Suppressor macrophage treated with lipopolysaccharide for 4 hours (primary cell): ENCODE measurements at places on chromosomes 12 and 14.

GRCh38 chr12:66624806-66625205 lies 54.1 kb downstream of the GRIP1 start:
- peak; percentile 13 for DNase-seq

DNA sequence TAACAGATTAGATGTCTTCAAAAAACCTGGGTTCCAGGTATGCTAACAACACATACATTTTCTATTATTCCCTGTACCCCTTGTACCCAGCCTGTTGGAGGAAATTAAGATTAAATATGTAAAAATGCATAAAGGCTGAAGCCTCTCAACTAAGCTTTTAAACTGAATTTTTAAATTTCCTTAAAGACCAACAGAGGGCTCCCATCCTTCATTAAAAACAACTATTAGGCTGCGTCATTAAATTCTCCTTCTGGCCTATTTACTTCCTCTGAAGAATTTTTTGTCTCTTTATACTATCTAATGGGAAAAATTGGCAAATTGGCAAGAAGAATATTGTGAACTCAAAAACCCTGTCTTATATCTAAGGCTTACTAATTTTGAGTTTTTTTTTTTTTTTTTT lies 21.8 kb downstream of the SENP1 start:
- DNase-seq, result no peak

GRCh38 chr12:70383484-70383883 lies 17.4 kb downstream of the KCNMB4 start:
- no peak for DNase-seq

DNA sequence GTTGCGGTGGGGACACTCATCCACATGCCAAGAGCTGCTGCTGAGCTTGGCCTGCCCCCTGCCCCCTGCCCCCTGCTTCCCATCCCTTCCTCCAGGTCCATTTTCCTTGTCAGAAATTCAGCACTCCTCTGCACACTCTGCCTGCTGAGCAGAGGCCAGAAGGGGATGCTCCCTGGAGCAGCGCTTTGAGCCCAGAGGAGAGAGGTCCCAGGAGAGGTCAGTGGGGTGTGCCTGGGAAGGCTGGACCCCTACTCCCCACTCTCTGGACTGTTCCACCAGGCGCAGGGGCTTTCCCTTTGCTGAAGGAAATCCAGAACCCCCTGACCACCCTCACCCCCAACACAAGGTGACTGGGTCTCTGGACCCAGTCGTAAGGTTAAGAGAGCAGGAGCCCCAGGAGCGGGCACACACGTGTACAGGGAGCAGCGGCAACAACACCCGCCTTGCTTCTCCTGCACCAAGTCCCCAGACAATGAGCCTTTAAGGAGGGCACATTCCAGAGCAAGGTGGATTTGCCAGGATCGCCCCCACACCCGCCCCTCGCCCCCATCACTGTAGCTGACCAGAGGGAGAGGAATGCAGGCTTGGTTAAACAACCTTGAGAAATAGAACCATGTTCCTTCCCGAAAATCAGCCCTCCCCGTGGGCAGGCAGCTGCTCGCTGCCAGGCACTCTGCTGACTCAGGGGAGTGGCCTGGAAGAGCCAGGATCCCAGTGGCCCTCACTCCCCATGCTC lies 30.7 kb downstream of the ISCA2 start:
- no peak for DNase-seq

GRCh38 chr12:89781946-89782550 lies 73.4 kb upstream of the ATP2B1 start:
- no peak for DNase-seq

GRCh38 chr12:41979574-41979973 lies 165.1 kb downstream of the GXYLT1 start:
- DNase-seq, result no peak

DNA sequence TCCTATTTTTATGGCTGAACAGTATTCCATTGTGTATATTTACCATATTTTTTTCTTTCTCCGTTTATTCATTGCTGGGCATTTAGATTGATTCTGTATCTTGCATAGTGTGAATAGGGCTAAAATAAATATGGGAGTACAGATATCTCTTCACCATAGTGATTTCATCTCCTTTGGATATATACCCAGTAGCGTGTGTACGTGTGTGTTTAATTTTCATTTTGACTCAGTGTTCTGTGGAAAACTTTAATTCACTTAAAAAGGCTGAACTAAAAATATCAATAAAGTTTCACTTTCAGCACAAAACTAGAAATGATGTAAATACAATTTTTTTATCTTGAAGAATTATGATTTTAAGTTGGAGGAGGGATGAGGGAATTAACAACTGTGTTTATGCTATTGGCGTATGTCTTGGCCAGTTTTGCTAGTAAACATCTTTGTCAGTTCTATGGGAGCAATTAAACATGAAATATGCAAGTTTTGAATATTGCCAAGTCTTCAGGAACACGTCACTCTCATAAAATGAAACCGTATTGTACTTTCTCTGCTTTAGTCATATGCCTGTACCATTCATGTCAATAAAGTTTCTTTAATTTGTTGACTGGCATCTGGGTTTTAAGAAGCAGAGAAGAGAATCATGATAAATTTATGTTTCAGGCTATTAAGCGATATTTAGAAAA lies 99.8 kb downstream of the PTGER2 start:
- no peak for DNase-seq

DNA sequence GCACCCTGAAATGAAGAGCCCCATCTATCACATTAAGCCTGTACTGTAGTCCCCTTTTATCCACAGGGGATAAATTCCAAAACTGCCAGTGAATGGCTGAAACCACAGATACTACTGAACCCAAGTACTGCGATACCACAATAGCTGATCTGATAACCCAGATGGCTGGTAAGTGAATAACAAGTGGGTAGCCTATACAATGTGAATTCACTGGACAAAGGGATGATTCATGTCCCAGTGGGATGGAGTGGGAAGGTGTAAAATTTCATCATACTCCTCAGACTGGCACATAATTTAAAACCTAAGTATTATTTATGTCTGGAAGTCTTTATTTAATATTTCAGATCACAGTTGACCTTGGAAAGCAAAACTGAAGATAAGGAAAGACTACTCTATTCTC lies 201.3 kb downstream of the GPHN start:
- no peak for DNase-seq
